ENCODE measurements at places on chromosomes 3 and 15.

- no peak for DNase-seq
Observed at GRCh38 chr3:60967141-60967540, 284.1 kb downstream of the FHIT start.

DNA sequence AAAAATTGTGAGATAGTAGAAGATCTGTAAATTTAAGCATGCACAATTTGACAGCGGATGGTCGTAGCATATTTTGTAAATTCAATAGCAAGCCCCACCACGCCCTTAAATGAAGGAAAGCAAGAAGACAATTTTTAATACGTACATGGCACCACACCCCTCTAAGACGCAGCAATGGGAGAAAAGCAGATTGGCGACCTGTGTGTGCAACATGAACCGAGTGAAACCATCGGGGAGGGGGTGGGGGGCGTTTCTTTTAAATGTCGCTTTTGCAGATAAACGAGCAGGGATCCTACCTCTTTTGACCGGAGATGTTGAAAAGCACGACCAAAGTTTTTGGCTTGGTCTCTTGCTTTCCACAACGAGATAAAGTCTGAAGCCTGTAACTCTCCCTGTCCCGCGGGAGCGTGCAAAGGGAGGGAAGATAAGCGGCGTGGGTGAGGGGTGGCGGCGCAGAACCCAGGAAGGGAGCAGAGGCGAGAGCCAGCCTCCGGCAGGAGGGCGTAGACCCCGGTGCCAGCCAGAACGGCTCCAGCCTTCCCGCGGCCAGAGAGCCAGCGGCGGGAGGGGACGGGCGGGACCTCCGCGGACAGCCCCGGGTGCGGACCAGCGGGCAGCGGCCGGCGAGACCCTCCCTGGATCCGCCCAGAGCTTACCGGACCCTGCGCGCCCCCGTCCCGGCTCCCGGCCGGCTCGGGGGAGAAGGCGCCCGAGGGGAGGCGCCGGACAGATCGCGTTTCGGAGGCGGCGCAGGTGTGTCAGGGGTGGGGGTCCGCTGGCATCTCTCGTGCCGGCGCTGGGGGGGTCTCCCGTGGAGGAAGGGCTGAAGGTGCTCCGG, at the start of gene CHL1:
Gene CHL1, plus strand, starts transcription at position 453 of the 838 bp plus-strand sequence. CDS start 123,014 bp downstream, outside the sequence.
- no peak for DNase-seq

- DNase-seq: no peak
Observed at GRCh38 chr3:113096188-113096892, 105.6 kb downstream of the GTPBP8 start.

DNA sequence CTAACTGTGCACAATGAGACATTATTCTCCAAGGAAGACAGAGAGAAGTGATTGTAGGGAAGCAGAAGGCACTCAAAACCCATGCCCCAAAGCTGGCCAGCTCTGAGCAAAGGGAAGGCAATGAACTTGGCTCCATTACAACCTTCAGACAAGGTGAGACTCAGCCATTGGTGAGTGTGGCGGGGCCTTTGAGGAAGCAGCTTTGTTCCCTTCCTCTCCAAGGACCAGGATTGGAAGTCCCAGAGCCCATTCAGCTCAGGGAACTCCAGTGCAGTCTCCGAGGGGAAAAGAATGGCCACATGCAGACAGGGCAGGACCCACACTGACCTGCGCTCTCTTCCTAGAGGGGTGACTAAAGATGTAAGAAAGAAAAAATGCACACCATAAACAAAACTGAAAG, 23.1 kb downstream of the HEG1 start:
- no peak for DNase-seq

- DNase-seq: no peak
Observed at GRCh38 chr15:77819851-77820728, 187.4 kb upstream of the LINGO1 start.

- DNase-seq: no peak
Observed at GRCh38 chr15:78325092-78325843, 14.9 kb upstream of the CRABP1 start.

DNA sequence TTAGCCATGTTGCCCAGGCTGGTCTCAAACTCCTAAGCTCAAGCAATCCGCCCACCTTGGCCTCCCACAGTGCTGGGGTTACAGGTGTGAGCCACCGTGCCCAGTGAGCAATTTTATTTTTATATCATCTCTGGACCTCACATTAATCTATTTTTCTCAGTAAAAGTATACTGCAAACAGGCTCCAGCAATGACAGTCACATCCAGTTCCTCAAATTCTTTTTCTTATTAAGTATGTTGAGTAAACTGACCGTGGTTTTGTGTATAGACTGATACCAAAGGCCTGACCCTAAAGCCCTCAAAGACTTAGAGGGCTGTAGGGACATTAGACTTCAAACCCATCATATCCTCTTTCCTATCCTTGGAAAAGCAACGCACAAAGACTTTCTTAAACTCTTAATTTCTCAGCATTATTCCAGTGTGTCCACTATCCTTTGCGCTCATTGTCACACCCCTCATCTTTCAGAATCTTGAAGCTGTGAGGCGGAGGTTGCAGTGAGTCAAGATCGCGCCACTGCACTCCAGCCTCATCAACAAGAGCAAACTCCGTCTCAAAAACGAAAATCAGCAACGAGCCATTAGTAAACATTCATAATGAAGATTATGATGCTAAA, 2.0 kb downstream of the NGLY1 start:
- DNase-seq: no peak

GRCh38 chr15:47822048-47822447, 104.7 kb downstream of the SEMA6D start:
- no peak for DNase-seq

DNA sequence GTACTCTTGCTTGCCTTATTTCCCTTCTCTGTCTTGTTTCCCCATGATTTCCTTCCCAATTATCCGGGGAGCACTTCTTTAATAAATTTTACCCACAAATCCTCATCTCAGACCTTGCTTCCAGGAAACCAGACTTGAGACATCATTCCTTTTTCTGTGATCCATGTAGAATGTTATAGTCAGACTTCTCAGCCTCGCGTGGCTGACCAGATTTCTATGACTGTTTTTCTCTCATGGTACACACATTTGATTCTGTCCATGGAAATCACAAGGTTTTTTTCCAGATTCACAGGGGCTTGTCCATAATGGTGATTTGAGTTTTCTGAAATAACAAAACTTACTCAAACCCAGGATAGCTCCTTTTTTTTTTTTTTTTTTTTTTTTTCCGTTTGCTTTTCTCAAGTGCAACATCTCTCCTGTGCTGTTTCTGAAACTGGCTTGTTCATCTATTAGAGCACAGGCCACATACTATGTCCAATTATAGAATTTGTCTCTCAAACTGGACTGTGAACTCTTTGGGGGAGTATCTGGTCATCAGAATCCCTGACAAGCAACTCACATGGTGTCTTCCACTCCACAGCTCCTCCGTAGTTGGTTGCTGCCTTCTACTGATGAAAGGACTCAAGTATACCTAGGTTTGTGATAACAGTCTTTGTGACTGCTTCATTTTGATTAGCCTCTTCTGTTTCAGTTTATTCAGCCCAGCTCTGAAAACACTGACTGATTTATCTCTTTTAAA, 50.8 kb downstream of the RBMS3 start:
- no peak for DNase-seq

- no peak for DNase-seq
Observed at GRCh38 chr15:39491115-39491885, 89.6 kb upstream of the THBS1 start.
